ENCODE measurements at places on chromosomes 3 and 15.

DNA sequence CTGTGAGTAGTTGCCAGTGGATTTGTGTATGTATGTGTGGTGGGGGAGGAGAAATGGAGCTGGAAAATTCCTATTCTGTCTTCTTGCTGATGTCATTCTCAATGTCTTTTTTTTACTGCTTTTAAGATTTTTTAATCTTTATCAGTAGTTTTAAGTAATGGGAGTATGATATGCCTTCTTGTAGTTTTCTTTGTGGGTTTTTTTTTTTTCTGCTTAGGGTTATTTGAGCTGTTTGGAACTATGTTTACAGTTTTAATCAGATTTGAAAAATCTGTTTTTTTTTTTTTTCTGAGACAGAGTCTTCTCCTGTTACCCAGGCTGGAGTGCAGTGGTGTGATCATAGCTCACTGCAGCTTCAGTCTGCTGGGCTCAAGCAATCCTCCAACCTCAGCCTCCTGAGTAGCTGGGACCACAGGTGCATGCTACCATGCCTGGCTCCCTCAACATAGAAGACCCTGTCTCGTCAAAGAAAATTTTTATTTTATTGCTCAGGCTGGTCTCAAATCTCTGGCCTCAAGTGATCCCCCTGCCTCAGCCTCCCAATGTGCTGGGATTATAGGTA lies 37.1 kb downstream of the RPL39L start:
- no peak for DNase-seq

DNA sequence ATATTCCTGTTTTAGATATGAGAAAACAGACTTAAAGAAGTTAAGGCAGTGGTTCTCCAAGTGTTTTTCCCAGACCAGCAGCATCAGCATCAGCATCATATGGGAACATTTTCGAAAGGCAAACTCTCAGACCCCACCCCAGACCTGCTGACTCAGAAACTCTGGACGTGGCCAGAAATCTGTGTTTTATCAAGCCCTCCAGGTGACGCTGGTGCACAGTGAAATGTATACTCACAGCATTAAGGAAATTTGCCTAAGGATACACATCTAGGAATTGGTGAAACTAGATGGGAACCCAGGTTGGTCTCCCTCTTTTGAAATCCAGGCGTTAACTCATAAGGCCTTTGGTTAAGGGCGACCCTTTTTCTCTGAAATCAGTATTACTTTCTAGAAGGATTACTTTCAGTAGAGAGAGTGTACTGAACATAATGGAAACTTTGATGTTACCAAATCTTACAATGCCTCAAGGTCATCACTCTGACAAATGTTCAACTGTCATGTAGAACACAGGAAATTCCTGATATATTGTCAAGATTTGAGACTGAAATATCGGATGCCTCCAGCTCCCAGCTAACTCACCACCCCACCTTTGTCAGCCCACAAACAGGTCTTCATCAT lies 910.2 kb downstream of the ROBO1 start:
- DNase-seq, result no peak

DNA sequence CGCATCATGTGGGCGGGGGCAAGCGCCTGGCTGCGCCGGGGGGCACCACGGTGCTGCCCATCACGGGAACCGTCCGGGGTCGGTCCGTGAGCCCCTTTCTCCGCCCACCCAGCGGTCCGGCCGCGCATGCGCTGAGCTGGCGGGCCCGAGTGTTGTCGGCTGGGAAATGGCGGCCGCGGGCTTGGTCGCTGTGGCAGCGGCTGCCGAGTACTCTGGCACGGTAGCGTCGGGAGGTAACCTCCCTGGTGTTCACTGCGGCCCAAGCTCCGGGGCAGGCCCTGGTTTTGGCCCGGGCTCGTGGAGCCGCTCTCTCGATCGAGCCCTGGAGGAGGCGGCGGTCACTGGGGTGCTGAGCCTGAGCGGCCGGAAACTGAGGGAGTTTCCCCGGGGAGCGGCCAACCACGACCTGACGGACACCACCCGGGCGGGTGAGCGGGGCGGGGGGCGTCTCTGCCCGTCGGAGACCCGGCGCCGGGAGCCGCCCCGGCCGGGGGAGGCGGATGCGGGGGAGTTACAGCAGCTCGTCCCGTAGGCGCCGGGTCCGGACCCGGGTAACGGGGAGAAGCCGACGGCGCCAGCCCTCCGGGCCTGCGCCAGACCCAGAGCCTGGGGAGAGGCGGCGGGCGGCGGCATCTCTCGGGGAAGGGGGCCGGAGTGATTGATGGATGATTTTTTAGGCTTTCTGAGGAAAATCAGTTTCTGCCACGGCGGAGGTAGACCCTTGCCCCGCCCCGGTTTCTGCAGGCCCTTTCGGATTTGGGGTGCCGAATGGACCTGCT lies at the start of gene LRCH3:
LRCH3 (plus strand) TSS at position 142 of the 779 bp plus-strand sequence; CDS start at position 167, 25 bp downstream.
- DNase-seq, result peak; percentile 76

- DNase-seq, result no peak
Measured at GRCh38 chr3:127206154-127206553, 13.2 kb downstream of the PRR23E start.

GRCh38 chr3:188051801-188052168 lies 102.2 kb upstream of the LPP start:
- DNase-seq, result no peak

Measured in stimulated activated CD4-positive, alpha-beta T cell treated with anti-CD3 and anti-CD28 coated beads, Interleukin-12 subunit alpha, Interleukin-12 subunit beta, amount 100 ng/mL, for 48 hours (primary cell).